Hindlimb muscle (tissue), 1 donor: ENCODE measurements at places on chromosomes 1 and 21. TPM values are rescaled to one million over a fixed set of nuclear protein-coding genes. Genes with fewer than 3 reads are reported as not detected.

DNA sequence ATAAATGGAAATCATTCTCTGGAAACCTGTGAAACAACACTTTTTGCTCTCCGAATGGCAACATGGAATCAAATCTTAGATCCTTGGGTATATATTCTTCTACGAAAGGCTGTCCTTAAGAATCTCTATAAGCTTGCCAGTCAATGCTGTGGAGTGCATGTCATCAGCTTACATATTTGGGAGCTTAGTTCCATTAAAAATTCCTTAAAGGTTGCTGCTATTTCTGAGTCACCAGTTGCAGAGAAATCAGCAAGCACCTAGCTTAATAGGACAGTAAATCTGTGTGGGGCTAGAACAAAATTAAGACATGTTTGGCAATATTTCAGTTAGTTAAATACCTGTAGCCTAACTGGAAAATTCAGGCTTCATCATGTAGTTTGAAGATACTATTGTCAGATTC is 45.7 kb downstream of the PTGFR start:
- no peak for DNase-seq

GRCh38 chr1:9328201-9328600 is 35.5 kb downstream of the SPSB1 start:
- no peak for DNase-seq

Gene DPH2
- 19.5 TPM for polyA plus RNA-seq

DNA sequence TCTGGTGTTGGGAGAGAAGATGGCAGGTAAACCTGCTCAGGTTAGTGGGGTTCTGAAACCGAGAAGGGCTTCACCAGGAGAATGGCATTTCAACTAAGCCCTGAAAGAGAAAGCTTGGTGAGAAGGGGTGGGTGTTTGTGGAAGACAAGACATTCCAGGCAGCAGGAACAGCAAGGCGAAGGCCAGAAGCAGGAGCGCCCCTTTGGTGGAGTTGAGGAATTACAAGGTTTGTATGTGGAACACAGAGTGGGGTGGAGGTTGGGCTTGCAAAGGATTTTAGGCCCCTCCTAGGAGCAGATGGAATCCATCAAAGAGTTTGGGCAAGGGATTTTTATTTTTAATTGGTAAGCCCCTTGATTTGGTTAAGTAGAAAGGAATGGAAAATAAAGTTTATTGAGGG is 24.8 kb upstream of the ELOA start:
- DNase-seq = no peak

GRCh38 chr1:20811916-20812315 is 24.8 kb upstream of the HP1BP3 start:
- no peak for DNase-seq

DNA sequence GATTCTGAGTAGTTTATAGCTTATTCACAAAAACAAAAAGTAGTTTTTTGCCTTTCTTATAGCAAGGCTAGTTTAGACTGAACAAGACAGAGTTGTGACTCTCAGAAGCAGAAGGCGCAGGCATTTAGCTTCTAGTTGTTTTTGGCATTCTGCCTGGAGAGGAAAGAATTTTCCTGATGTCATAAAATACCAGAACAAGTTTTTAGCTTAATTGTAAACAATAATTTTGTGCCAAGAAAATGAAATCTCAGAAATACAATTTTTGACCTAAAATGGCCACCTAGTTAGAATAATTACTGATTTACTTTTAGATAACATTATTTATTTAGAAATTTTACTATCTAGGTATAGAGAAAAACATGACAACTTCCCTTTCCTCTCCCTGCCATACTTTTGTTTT is 1.0 kb downstream of the DNAJB4 start:
- DNase-seq = peak; percentile 85

- no peak for DNase-seq
Observed at GRCh38 chr21:43667191-43667904, 8.0 kb downstream of the RRP1B start.

- DNase-seq = no peak
Observed at GRCh38 chr1:117014209-117014608, 12.6 kb downstream of the CD101 start.

Gene ACTL8
- not detected for polyA plus RNA-seq

GRCh38 chr1:192660613-192661012 is 24.7 kb downstream of the RGS13 start:
- no peak for DNase-seq

GRCh38 chr1:39754026-39754570 is 15.4 kb downstream of the PPIE start:
- DNase-seq = no peak

Gene TLR5
- 5.9 TPM for polyA plus RNA-seq

GRCh38 chr1:45516465-45516864 is 5.2 kb downstream of the PRDX1 start:
- no peak for DNase-seq

Gene OR2M3
- 0.03 TPM for polyA plus RNA-seq

Gene PODN
- polyA plus RNA-seq = 8.5 TPM

Gene BSND
- polyA plus RNA-seq = 0.08 TPM

- no peak for DNase-seq
Observed at GRCh38 chr21:29359718-29360117, 61.0 kb downstream of the BACH1 start.

Gene WDTC1
- polyA plus RNA-seq = 33.4 TPM

GRCh38 chr1:107690491-107690890 is 274.5 kb downstream of the VAV3 start:
- DNase-seq = no peak

DNA sequence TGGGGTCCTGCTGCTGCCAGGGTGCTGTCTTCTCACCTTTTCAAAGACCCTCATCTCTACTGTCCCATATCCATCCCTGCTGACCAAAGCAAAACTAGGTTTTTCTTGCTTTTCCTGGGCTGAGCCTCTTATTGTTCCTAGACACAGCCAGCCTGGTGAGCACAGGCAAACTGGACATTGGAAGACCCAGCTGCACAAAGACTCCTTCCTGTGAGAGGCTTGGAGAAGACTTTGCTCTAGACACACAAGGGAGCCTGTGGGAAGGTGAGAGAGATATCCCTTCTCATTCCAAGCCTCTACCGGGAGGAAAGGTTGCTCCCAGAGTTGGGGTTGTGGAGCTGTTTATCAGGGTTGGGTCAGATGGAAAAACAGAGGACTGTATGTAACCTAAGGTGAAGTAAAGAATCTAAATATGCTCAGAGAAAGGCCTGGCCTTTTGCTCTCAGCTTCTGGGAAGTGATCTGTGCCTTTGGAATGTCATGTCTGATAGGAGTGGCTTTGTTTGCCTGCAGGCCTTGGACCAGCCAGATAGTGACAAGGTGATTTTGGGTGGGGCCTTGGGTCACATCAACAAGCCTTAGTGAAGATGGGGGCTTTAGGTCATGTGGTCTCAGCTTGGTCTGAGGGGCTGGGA is 87.6 kb upstream of the RUNX1 start:
- no peak for DNase-seq

Gene OLIG2
- polyA plus RNA-seq = not detected

DNA sequence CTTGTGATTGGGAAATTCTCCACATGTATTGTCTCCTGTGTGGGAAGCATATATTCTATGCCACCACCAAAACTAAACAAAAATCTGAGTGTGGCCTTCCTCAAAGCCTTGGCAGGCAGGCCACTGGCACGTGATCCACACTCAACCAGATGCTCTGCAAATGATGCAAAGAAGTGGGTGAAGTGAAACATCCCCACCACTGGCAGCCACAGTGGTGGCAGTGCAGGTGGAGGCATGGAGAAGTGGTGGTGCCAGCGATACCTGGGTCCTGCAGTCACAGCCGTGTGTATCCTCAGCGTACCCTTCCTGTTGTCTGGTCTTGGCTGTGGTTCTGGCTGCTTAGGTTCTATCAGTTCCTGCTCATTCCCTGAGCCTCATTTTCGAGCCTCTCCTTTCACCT is 65.2 kb downstream of the PLPPR5 start:
- DNase-seq = no peak

- no peak for DNase-seq
Observed at GRCh38 chr1:189628857-189629256, 848.8 kb downstream of the BRINP3 start.

- DNase-seq = no peak
Observed at GRCh38 chr21:37564341-37564923, 197.9 kb downstream of the DYRK1A start.

DNA sequence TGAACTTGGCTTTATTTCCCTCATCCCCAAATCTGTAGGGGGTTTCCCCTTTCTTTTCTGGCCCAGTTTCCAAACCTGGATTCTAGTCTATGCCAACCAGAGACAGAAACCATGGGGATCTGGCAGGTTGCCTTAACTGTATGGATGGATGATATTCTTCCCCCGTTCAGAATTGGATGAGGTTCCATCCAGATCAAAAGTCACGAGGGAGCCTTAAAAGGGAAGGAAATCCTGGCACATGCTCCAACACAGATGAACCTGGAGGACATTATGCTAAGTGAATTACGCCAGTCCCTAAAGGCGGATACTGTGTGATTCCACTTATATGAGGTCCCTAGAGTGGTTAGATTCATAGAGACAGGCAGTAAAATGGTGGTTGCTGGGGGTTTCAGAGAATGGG is 124.4 kb downstream of the HUNK start:
- DNase-seq = peak; percentile 67

DNA sequence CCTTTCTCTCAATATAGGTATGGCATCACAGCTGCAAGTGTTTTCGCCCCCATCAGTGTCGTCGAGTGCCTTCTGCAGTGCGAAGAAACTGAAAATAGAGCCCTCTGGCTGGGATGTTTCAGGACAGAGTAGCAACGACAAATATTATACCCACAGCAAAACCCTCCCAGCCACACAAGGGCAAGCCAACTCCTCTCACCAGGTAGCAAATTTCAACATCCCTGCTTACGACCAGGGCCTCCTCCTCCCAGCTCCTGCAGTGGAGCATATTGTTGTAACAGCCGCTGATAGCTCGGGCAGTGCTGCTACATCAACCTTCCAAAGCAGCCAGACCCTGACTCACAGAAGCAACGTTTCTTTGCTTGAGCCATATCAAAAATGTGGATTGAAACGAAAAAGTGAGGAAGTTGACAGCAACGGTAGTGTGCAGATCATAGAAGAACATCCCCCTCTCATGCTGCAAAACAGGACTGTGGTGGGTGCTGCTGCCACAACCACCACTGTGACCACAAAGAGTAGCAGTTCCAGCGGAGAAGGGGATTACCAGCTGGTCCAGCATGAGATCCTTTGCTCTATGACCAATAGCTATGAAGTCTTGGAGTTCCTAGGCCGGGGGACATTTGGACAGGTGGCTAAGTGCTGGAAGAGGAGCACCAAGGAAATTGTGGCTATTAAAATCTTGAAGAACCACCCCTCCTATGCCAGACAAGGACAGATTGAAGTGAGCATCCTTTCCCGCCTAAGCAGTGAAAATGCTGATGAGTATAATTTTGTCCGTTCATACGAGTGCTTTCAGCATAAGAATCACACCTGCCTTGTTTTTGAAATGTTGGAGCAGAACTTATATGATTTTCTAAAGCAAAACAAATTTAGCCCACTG is 11.5 kb downstream of the HIPK1 start:
- no peak for DNase-seq

DNA sequence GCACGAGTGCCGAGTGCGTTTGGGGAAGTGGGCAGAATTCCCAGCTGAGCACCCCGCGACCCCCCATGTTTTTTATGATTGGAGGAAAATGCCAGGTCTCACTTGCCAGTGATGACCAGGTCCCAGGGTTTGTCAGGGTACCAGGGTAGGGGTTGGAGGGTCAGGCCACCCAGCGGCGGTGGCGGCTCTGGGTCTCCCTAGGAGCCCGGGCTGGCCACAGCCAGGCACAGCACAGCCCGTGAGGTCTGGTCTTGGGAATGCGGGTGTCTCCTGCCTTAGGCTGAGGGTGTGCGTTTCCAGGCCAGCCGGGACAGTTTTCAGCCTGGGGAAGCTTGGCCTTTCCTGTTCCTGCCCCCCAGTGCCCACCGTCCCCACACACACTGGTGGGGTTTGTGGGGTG is 22.7 kb downstream of the PRKCZ start:
- DNase-seq = no peak

DNA sequence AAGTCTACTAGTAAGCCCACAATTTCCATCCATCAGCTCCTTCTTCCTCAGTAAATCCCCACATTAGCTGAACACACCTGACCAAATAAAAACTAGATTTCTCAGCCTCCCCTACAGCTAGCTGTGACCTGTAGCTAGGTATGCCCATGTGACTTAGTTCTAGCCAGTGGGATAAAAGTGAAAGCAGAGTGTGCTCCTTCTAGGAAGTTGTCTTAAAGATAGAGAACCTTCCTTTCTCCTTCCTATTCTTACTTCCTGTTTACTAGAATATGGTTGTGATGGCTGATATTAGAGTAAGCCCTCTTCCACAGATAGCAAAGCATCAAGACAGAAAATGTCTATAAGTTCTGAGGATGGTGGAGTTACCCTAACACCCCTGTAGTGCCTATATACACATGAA is 67.0 kb downstream of the PIK3R3 start:
- no peak for DNase-seq

Gene NCAM2
- 5.8 TPM for polyA plus RNA-seq

DNA sequence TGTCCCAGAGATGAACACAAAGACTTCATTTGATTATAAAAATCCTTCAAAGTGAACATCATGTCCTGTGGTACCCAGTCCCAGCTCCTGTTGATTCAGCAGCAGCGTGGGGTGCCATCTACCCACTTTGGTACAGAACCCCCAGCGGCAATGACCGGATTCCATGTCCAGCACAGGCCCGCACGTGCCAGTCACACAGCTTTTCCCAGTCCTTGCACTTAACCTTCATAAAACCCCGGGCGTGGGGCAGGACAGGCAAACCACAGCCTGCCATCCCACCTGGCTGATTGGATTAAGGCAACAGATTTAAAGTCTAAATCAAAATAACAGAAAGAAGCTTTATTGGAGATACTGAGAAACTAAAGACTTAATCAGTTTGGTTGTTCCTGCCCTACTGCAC is 15.5 kb downstream of the CEP104 start:
- DNase-seq = no peak

- no peak for DNase-seq
Observed at GRCh38 chr1:192395895-192396294, 79.1 kb downstream of the RGS21 start.

DNA sequence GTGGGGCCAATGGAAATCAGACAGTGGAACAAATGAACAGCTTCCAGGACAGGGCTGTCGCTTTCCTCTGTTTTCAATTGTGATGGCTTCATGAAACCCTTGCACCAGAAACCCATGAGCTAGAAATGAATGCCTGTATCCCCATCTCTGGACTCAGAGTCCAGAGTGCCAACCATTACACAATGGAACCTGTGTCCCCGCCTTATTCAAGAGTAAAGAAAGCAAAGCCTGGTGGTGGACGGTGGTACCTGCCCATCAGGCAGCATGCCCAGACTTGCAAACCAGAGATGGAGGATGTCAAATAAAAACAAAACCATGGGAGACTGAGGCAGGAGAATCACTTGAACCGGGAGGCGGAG is 4.4 kb upstream of the CAPN2 start:
- DNase-seq = no peak

GRCh38 chr21:45872471-45872870 is 109.1 kb upstream of the COL6A1 start:
- DNase-seq = no peak

GRCh38 chr1:170204121-170204520 is 58.4 kb downstream of the NTMT2 start:
- DNase-seq = no peak

DNA sequence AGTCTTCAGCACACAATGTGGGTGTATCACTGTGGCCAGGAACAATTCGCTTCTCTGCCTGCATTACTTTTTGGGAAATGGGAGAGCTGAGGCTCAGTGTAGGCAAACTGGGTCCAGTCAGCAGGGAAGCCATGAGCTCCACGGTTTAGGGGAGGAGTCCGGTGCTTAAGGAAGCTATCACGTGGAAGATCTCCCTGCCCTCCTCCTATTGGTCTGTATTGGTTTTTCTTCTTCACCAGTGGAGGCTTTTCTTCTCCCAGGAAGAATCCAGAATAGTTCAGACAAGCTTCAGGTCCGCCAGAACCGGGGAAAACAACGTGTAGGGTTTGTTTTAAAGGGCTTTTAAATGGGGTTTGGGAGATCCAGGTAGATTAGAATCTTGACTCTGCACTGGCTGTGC is 156.2 kb upstream of the CAMK1G start:
- no peak for DNase-seq

- DNase-seq = no peak
Observed at GRCh38 chr1:198278943-198279342, 122.1 kb downstream of the NEK7 start.
